CD4-positive, alpha-beta memory T cell (primary cell): ENCODE measurements at places on chromosomes 16 and 17. TPM values are rescaled to one million over a fixed set of nuclear protein-coding genes. Genes with fewer than 3 reads are reported as not detected.

- no peak for DNase-seq
Observed at GRCh38 chr16:4135537-4135936, 19.3 kb upstream of the ADCY9 start.

KCTD11 gene
- 1.8 TPM for polyA plus RNA-seq

CRHR1 gene
- polyA plus RNA-seq: not detected

CARD14 gene
- not detected for polyA plus RNA-seq

GRCh38 chr17:80246266-80246681 is 14.4 kb upstream of the RNF213 start:
- no peak for DNase-seq
